Cerebellum (tissue), 4 donors: ENCODE measurements at places on chromosomes 7 and 10. TPM values are rescaled to one million over a fixed set of nuclear protein-coding genes. Genes with fewer than 3 reads are reported as not detected.

DNA sequence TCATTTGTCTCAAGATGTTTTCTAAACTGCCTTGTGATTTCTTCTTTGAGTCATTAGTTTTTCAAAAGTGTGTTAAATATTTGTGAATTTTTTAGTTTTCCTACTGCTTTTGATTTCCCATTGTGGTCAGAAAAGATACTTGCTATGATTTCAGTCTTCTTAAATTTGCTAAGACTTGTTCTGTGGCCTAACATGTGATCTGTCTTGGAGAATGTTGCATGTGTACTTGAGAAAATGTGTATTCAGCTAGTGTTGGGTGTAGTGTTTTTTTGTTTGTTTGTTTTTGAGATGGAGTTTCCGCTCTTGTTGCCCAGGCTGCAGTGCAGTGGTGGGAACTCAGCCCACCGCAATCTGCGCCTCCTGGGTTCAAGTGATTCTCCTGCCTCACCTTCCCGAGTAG, 28.6 kb downstream of the BMPR1A start:
- no peak for DNase-seq

DNA sequence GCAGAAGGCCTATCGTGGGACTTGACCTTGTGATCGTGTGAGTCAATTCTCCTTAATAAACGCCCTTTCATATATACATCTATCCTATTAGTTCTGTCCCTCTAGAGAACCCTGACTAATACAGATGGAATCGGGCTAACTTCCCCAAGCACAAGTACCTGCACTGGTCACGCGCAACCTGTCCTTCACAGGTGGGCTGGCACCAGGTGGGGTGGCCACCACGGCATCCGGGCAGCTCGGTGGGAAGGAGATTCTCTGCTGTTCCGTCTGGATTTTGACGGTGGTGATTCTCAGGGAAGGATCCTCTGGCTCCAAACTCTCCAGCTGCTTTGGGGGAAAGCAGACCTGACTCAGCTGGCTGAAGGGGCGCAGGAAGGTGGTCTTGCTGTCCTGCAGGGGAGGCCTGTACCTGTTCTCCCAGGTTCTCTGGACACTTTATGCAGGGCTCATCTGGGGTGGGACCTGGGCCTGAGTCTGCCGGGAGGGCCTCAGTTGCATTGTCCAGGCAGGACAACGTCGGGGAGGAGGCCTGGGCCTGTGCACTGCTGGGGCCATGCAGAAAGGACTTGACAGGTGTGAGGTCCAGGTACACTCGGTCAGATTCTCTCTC, 61.1 kb downstream of the VWA2 start:
- no peak for DNase-seq

GRCh38 chr10:67808704-67809103, 29.3 kb downstream of the DNAJC12 start:
- peak; percentile 85 for DNase-seq

- peak; percentile 25 for DNase-seq
Observed at GRCh38 chr7:28389504-28390395, 22.6 kb upstream of the CREB5 start.

- no peak for DNase-seq
Observed at GRCh38 chr7:135713836-135714470, 14.0 kb downstream of the SLC13A4 start.

- DNase-seq, result peak; percentile 88
Observed at GRCh38 chr7:71615017-71615416, 483.1 kb downstream of the GALNT17 start.

DNA sequence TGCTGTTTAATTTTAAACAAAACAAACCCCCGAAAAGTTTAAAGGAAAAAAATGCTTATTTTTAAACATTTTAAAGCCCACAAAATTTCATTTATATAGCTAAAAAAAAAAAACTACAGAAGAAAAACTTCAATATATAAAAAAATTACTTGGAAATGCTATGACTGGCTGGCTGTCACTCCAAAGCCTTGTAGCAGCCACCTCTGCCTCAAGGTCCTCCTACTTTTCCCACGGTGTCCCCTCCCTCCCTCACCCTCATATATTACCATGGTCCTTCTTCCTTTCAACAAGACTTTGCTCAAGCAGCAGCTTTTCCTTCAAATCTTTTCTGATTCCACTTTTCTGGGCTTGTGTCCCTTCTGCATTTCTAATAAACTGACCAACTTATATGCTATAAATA, 122.0 kb downstream of the TPK1 start:
- no peak for DNase-seq

DNA sequence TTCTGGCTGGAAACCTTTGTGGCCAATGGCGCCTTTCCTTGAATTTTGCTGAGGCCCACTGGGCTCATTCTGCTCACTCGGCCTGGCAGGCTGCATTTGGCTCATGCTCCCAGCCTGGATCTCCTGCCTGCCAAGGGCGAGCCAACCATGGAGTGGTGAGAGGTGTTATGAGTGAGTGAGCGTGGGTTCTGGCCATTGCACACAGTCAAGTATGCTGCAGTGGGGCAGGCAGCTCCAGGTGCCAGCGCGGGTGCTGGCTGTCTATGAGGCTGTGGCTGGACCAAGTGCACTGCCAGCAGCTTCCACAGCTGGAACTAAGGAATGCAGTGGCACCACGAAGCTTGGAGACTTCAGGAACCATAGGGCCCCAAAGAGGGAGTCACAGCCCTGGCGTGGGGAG, 42.2 kb upstream of the TUBB8 start:
- DNase-seq, result no peak

DNA sequence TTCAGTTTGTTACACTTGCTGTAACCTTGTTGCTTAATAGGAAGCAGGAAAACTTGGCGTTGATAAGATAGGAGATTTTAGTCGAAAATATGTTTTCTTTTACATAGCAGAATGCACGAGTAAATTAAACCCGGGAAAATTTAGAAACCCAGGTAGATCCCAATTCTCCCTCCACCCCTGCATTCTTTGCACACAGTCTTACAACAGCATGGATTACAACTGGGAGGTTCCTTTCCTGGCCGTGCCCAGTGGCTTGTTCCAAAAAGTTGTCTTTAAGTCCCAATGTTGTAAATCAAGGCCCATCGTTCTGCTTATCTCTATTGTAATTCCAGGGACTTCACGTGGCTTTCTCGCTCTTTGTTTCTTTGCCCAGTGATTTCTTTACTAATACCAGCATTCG, 1.1 kb upstream of the DPY19L1 start:
- DNase-seq, result peak; percentile 19

DNA sequence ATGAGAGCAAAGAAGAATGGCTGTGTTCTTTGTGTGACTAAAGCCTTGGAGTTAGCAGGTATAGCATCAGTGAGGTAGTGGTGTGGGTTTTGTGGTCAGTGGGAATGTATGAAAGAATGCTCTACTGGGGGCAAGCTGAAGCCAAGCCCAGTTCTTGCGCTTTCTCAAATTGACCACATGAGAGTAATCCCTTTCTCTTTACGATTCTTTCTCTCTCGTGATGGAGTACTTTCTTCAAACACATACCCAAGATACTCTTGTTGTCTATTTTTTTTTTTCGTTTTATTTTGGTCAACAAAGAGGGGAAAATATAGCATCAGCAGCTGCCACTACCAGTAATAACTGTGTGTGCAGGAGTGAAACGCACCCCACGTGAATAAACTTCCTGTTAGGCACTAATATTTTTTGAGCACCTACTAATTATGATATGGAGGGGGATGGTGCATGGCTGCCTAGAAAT, 8.4 kb upstream of the PANK1 start:
- no peak for DNase-seq

GRCh38 chr7:48244864-48245271, 73.6 kb downstream of the ABCA13 start:
- DNase-seq, result no peak

DNA sequence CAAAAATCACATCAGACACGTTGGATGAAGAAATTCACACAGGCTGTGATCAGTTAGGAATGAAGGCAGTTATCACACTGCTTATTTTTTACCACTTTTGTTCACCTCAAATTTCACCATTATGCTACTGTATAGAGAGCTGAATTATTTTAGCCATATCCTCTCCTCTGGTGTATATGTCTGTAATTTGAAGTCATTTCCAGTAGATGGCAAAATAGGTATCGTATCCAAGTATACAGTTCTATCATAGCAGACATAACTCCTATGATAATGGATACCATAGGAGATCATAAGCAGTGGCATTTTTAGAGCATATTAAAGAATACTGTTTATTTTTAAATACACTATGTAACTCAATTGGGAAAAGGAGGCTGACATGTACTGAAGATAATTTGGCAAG, 909.7 kb downstream of the DNAJB9 start:
- DNase-seq, result no peak

- peak; percentile 29 for DNase-seq
Observed at GRCh38 chr10:67079126-67079525, 153.3 kb downstream of the LRRTM3 start.

GRCh38 chr10:130737621-130738020, 573.9 kb downstream of the TCERG1L start:
- no peak for DNase-seq

- DNase-seq, result no peak
Observed at GRCh38 chr7:1555046-1555812, 776 bp downstream of the TMEM184A start.

DNA sequence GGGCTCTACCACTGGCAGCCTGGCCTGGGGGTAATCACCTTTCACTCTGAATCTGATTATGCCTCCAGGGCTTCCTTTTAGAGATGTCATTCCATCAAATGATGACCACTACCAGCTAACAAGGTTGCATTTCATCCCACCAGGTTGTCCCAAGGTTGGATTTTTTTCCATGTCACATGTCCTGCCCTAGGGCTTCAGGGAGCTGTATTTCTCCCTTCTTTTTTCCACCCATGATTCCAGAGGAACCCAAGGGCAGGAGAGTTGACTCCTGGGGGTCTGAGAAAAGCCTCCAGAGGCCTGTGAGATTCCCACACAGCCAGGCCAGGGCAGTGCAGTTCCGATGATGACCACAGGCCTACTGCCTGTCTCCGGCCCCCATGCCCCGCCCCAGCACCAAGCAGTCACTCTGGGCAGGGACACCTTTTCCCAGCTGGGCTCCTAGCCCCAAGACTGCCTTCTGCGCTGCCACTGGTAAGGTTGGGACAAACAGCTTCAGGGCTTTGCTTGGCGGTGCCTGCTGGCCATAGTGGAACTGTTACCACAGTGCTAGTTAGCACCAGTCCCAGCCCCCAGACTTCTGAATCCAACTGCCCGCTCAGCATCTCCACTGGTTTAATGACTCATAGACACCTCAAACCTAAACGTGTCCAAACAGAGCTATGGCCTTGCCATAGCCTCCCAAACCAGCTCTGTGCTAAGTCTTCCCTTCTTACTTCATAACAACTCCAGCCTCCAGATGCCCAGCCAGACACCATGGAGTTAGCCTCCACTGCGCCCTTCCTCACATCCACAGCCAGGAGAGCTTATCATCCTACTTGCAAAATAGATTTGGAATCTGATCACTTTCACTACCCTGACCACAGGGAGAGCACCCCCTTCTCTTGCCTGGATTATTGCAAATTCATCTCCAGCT, 133.7 kb downstream of the ARHGAP22 start:
- DNase-seq, result no peak

- DNase-seq, result no peak
Observed at GRCh38 chr10:129696636-129697035, 229.6 kb downstream of the MGMT start.

PSMA2 gene
- total RNA-seq, result 29.8 TPM

AKR1C8 gene
- 0.45 TPM for total RNA-seq

HOXA6 gene
- total RNA-seq, result not detected

ALKBH4 gene
- 13.8 TPM for total RNA-seq

ADAM8 gene
- 1.6 TPM for total RNA-seq

LRRD1 gene
- total RNA-seq, result 1.7 TPM

OR13A1 gene
- 0.45 TPM for total RNA-seq

MYOF gene
- 8.1 TPM for total RNA-seq

MMD2 gene
- total RNA-seq, result 5.2 TPM

ARMH3 gene
- 20.9 TPM for total RNA-seq

NEBL gene
- 38.9 TPM for total RNA-seq

PTPRZ1 gene
- total RNA-seq, result 180 TPM
